ENCODE measurements at places on chromosomes 6 and 20. TPM values are rescaled to one million over a fixed set of nuclear protein-coding genes. Genes with fewer than 3 reads are reported as not detected.

- DNase-seq: no peak
Measured at GRCh38 chr6:447381-448165, 56.0 kb downstream of the IRF4 start.

DNA sequence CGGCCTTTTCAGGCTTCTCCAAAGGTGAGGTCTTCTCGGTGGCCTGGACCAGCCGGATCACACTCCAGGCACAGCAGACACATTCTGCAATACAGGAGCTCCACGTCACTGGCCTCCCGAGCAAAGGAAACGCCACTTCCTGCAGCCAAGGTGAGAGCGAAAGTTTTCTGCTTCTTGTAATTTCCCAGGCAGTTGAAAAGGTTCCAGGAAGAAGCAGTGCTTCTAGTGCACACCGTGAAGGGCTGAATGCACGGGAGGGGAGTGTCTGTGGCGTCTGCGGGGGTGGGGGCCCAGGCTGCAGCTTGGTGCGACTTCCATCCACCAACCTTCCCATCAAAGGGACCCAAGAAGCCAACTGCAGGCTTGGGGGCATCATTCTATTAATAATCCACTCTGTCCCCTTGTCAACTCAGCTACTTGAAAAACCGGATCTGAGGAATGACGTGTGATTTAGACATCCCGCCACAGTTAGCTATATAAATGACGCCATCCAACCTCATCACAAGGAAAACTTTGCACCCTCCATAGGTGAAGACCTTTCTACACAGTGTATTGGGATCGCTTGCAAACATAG lies 61.1 kb downstream of the NFATC2 start:
- DNase-seq: no peak

DNA sequence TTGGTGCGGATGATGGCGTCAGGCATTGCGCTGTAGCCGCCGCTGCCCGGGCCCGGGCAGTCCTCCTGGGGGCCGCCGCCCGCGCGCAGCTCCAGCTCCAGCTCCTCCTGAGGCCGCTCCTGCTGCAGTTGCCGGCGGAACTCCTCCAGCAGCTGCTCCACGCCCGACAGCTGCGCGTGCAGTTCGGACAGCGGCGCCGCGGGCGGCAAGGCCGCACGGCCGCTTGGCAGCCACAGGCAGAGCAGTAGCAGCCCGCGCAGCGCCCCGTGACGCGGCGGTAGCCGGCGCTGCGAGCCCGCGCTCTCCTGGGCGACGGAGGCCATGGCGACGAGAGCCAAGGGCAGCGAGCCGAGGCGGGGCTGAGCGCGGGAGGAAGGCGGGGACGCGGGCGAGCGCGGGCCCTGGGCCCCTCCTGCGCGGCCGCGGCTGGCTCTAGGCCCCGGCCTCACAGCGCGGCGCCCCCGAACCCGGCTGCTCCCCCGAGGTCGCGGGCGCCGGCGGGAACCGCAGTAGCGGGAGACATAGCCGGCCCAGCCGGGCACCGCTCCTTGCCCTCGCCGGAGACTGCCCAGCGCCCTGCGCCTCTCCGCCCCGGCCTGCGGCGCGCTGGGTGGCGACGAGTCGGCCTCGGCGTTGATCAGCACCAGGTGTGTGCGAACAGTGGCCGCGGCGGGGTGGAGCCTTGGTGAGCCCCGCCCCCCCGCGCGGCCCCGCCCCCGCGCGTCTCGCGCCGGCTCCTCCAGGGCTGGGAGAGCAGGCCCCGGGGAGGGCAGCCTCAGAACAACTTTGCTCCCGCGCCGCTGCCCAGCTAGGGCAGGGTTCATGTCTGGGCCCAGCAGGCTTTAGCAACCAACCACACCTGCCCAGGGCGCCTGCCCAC lies at the start of gene LRP11:
LRP11 (minus strand) TSS at position 662 of the 880 bp plus-strand sequence; CDS start at position 323, 339 bp downstream.
- peak; percentile 74 for DNase-seq

DNA sequence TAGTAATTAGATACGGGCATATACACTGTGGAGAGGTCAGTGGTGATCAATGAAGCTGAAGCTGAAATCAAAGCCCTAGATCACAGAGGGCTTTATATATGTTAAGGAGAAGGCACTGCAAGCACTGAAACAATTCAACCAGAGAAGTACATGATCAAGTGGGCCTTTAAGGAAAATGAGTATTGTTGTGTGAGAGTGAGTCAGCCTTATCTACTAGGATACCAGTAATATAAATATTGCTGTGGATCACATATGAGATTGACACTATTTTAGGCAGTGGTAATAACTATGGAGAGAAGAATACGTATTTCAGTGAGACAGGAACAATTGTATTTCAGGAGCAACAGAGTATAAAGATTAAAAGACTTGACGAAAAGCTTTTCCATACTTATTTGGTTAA lies 1172.2 kb upstream of the GJE1 start:
- DNase-seq: peak; percentile 70

- no peak for DNase-seq
Measured at GRCh38 chr20:29878777-29879442, 1378.6 kb upstream of the DEFB115 start.

- peak; percentile 38 for DNase-seq
Measured at GRCh38 chr20:10771435-10772140, 97.8 kb upstream of the JAG1 start.

GRCh38 chr20:20711413-20711812 lies 1.0 kb downstream of the RALGAPA2 start:
- DNase-seq: no peak

- DNase-seq: no peak
Measured at GRCh38 chr6:25423358-25423757, 144.2 kb downstream of the CARMIL1 start.

- DNase-seq: peak; percentile 58
Measured at GRCh38 chr6:73418081-73418741, 23.6 kb downstream of the DDX43 start.

- DNase-seq: no peak
Measured at GRCh38 chr6:25369433-25370177, 90.4 kb downstream of the CARMIL1 start.

- no peak for DNase-seq
Measured at GRCh38 chr6:66376001-66376400, 669.0 kb upstream of the EYS start.

DNA sequence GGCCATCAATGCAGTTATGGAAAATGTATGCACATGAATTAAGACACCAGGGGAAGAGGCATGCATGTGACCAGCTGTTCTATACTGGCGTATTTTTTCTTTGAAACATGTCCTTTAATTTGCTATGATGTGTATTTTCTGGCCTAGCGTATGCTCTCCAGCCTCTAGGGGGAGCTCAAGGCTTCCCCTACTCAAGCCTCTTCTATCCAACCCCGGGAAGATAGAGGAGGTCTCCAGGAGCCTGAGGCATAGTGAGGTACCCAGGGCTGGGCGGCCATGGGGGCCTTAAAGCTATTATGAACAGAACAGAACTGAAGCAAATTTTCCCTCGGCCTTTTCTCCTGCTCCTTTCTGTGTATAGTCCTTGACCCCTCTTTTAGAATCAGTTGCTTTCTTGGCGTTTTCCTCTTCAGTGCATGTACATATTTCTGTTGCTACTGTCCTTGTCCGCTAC lies 528.9 kb downstream of the MAFB start:
- peak; percentile 23 for DNase-seq

- no peak for DNase-seq
Measured at GRCh38 chr6:85568411-85568810, 25.2 kb downstream of the SNX14 start.

GRCh38 chr6:159602431-159603041 lies 90.5 kb downstream of the SOD2 start:
- no peak for DNase-seq

DNA sequence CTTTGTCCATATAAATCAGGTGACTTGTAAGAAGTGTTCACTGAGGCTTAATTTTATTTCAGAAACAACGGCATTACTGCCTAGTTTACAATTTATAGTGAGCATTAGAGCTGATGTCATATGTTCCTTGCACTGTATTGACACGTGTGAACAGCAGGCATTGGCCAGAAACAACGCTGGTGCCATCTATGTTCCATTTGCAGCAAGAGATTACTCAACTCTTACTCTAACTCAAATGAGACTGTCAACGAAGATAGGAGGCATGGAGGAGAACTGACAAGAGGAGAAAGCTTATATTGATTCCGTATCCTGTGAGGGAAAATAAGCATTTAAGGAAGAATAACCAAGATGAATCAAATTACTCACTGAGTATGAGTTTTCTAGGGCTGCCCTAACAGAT lies 48.4 kb downstream of the MTFR2 start:
- DNase-seq: peak; percentile 16

GRCh38 chr6:136521427-136521826 lies 28.8 kb downstream of the MAP7 start:
- DNase-seq: no peak

DNA sequence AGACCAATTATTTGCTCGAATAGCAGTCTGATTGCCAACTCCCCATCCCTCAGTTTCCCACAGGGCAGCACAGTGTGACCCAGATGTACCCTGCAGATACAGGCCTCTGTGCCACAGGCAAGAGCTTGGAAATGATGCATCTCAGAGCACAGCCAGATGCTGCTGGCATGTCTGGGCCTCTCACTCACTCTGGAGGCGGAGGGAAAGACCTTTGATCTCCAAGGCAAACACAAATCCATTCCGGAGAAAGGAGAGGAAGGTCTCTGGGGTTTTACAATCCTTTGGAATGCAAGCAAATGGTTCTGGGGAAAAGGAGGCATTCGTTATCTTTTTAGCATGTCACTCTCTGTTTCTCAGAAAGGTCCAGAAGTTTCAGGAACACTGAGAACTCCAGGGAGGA lies 74.2 kb downstream of the RIOK1 start:
- peak; percentile 52 for DNase-seq

- no peak for DNase-seq
Measured at GRCh38 chr6:4937414-4937813, 66.4 kb downstream of the RPP40 start.

GRCh38 chr6:38262609-38263008 lies 377.1 kb downstream of the BTBD9 start:
- peak; percentile 74 for DNase-seq

DNA sequence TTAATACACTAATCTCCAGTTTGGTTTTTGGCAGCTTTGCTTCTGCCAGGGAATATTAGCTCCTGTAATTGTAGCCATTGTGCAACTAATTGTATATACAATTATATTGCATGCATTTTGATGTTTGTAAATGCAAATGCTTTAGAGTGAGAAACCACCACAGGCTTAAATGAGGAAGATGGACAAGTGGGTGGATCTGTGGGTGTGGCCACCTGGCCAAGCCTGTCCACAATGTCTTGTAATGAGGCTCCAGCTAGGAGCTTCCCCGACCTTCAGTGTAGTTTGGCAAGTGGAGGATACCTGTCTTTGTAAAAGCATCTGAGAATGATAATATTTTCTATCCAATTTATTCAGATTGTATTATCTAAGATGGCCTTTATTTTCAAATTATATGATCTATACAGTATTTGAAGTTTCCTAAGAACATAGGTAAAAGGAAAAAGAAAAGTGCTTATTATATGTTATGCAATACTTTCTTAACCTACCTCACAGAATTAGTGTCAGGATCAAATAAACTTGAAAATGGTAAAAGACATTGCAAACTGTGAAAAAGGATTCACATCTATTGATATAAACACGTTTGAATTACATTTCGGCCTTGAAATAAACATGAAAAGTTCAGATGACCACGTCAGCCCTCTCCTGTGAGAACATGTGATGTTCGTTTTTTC lies 49.3 kb upstream of the ARID1B start:
- no peak for DNase-seq

DNA sequence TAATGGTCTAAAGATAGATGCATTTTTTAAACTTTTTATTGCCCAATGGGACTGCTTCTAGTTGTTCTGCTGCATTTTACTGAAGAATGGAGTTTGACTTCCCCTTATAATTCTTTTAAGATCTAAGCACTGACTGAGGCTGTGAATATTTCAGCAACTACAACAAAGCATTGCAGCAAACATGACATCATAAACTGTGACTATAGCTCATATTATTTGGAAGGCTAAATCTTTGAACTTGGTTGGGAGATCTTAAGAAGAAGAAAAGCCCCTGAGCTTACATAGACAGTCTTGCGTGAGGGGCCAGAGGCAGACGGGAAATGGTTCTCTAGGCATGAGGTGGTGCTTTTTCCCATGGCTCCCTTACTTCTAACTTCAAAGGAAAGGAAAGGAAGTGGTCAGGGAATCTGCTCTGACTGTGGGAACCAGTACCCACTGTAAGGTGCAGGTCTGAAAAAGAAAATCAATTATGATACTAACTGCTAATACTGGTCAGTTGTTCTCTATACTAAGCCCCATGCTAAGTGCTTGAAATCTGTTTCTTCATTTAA lies 14.8 kb downstream of the HEY2 start:
- DNase-seq: no peak

- DNase-seq: no peak
Measured at GRCh38 chr6:135215160-135215559, 34.1 kb downstream of the MYB start.

- no peak for DNase-seq
Measured at GRCh38 chr6:49551866-49552129, 1.3 kb downstream of the C6orf141 start.

GRCh38 chr6:117143647-117144046 lies 121.7 kb upstream of the VGLL2 start:
- no peak for DNase-seq

TMEM244 gene
- 0.21 TPM for polyA plus RNA-seq

OTOR gene
- polyA plus RNA-seq: not detected

PKIG gene
- polyA plus RNA-seq: 91.2 TPM

OR2J3 gene
- not detected for polyA plus RNA-seq

RSPO3 gene
- not detected for polyA plus RNA-seq

TMEM170B gene
- polyA plus RNA-seq: 0.10 TPM

TBC1D7 gene
- 17.6 TPM for polyA plus RNA-seq

BMP6 gene
- polyA plus RNA-seq: 0.19 TPM

ZNF391 gene
- polyA plus RNA-seq: 0.20 TPM

PAX1 gene
- not detected for polyA plus RNA-seq

LY6G5C gene
- polyA plus RNA-seq: 2.1 TPM

Measured in IMR-90 (cell line).